ENCODE measurements at places on chromosomes 4 and X. TPM values are rescaled to one million over a fixed set of nuclear protein-coding genes. Genes with fewer than 3 reads are reported as not detected.

The MAGEE2 gene
- polyA plus RNA-seq: 0.20 TPM

The TMPRSS11E gene
- polyA plus RNA-seq: not detected

The PTPN13 gene
- polyA plus RNA-seq: 22.8 TPM

The RIBC1 gene
- 2.1 TPM for polyA plus RNA-seq

The GUCY1A1 gene
- polyA plus RNA-seq: 26.9 TPM

The NPY2R gene
- polyA plus RNA-seq: 0.04 TPM

The GALNTL6 gene
- not detected for polyA plus RNA-seq

The ADGRA3 gene
- 26.2 TPM for polyA plus RNA-seq

The LONRF3 gene
- 2.8 TPM for polyA plus RNA-seq

The CXCL1 gene
- polyA plus RNA-seq: 1.4 TPM

The FAM13A gene
- 31.3 TPM for polyA plus RNA-seq

The NWD2 gene
- polyA plus RNA-seq: 0.01 TPM

The FGF16 gene
- not detected for polyA plus RNA-seq

The GABRE gene
- 2.0 TPM for polyA plus RNA-seq

The IL2 gene
- polyA plus RNA-seq: not detected

The ENPEP gene
- polyA plus RNA-seq: 4.7 TPM

The TRAM1L1 gene
- 2.0 TPM for polyA plus RNA-seq

The MAOA gene
- polyA plus RNA-seq: 74.2 TPM

The GATA1 gene
- 0.08 TPM for polyA plus RNA-seq

The YY2 gene
- polyA plus RNA-seq: 2.0 TPM

The MAGEA4 gene
- not detected for polyA plus RNA-seq

The IQCM gene
- not detected for polyA plus RNA-seq

The AKAP14 gene
- polyA plus RNA-seq: 0.38 TPM

The ANTXR2 gene
- 231 TPM for polyA plus RNA-seq

The KDR gene
- 36.4 TPM for polyA plus RNA-seq

The PAGE2B gene
- polyA plus RNA-seq: not detected

Measured in ovary (tissue), 10 donors.